Omental fat pad (tissue), 4 donors: ENCODE measurements at places on chromosomes 7 and 10.

GRCh38 chr7:92667816-92668535, 77.8 kb upstream of the FAM133B start:
- DNase-seq, result no peak

GRCh38 chr10:30433306-30433729, 666 bp upstream of the MAP3K8 start:
- DNase-seq, result peak; percentile 73

DNA sequence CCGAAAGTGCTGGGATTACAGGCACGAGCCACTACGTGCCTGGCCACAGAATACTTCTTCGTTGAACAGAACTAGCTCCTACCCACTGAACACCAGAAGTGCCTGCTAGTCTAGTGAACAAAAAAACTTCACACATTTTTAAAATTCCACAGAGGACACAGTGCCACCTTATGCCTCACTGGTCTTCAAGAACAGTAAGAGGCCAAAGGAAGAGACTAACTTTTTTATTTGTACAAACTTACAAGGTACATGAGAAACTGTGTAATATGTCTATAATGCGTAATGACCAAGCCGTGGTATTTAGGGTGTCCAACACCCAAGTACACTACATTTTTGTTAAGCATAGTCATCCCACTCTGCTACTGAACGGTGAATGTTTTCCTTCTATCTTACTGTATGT, 144.4 kb upstream of the PTER start:
- DNase-seq, result no peak

- no peak for DNase-seq
These were observed 135.9 kb downstream of the ABCA13 start for GRCh38 chr7:48307041-48307714.

DNA sequence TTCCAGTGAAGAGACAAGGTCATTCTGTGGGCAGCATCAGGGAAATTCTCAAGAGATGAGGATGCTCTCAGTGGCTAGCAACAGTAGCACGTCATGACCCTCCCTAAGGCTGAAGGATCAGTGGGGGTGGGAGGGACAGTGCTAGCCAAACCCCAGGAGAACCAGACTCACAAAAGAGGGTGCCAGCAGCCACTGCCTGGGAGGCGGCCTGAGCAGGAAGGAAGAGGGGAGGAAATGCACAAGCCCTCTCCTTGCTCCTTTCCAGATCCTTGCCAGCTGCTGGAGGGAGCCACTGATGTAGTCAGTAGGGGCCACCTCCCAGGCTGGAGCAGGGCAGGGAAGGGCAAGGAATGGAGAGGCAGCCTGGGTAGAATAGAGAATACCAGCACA, 302.7 kb downstream of the RPS24 start:
- DNase-seq, result no peak

- no peak for DNase-seq
These were observed 229.8 kb downstream of the DNAJB6 start for GRCh38 chr7:157566631-157567006.

DNA sequence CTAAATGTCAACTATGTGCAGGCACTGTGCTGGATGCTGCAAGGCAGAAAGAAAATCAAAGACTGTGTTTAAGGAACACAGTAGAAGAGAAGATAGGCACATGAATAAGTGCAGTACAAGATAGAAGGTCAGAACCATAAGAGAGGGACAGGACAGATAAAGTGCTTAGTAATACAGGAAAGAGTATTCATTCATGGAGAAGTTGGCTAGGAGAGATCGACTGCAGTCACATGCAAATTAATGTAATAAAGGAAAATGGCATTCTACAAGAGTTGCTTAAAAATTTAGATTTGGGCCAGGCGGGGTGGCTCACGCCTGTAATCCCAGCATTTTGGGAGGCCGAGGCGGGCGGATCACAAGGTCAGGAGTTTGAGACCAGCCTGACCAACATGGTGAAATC, 24.8 kb downstream of the KIF5B start:
- no peak for DNase-seq

DNA sequence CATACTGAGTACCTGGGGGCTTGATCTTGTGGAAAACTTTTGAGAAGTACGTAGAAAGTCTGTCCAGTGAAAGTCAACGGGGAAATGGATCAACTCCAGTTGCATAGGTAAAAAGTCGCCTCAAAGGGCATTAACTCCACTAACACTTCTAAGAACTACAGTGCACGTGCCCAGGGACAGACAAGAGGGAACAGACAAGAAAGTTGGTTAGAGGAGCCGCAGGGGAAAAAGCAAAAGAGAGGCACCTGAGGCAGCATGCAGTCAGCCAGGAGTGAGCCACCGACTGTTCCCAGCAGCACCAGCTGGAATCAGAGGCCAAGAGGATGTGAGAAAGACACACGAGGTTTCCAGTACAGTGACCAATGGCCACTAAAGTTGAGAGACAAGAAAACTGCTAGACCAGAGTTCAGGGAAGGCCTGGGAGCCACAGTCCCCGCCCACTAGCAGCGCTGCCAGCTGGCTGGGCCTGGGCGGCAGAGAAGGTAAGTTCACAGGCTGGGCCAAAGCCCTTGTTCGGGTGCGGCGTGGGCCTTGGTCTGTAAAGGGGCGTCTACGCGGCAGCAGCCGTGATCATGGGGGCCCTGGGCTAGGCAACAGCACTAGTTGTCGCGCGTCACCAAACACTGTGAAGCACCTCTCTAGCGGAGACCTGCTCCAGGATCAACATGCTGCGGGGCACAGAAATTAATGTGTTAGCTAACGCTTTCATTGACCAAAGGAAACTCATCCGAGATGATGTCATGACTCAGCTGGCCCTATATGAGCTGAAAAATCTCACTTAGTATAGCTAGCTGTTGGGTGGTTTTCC, 14.0 kb downstream of the ITGB1 start:
- no peak for DNase-seq

DNA sequence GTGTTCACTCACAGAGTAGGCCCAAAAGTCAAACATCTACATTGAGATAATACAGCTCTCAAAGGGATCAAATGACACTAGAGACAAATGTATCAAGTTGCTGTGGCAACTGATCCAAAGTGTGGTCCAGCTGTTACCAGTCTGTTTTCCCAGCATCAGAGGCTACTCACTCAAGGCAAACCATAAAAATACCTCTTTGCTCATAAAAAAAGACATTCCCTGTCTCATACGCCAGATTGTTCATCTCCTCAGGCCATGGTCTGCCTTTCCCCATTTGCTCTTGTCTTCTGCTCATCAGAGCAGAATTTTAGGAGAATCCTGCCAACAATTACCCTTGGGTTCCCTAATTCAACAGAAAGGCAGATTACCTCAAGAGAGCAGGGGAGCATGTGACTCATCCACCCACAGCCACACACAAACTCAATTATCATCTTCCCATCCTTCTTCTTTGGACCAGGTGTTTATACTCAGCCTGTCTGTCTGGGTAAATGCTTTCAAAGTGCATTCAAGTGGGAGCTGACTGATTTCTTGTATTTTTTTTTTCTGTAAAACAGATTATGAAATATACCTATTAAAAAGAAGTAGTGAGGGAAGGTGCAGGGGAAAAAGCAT, 226.5 kb upstream of the HPS1 start:
- DNase-seq, result no peak

- no peak for DNase-seq
These were observed 38.8 kb upstream of the GRB10 start for GRCh38 chr7:50821457-50822008.

GRCh38 chr7:157518514-157519175, 181.8 kb downstream of the DNAJB6 start:
- DNase-seq, result no peak
